ENCODE measurements at places on chromosomes 7 and 10. TPM values are rescaled to one million over a fixed set of nuclear protein-coding genes. Genes with fewer than 3 reads are reported as not detected.
A peak's percentile ranks its signal among the peaks of the same experiment; 100 is the strongest.

GRCh38 chr7:151808400-151809145 is 68.3 kb downstream of the PRKAG2 start:
- H3K27me3 ChIP-seq = no peaks in the 10 kb centered on the region
- DNase-seq = no peak
- peaks cover 12% of the 10 kb centered on the region for H3K36me3 ChIP-seq
- H3K4me3 ChIP-seq = no peak overlapping the region

GRCh38 chr7:69837387-69838068 is 239.3 kb downstream of the AUTS2 start:
- H3K4me3 ChIP-seq = no peak overlapping the region
- no peaks in the 10 kb centered on the region for H3K36me3 ChIP-seq
- no peaks in the 10 kb centered on the region for H3K27me3 ChIP-seq
- H3K27ac ChIP-seq = no peak overlapping the region
- no peaks in the 10 kb centered on the region for H3K4me1 ChIP-seq

- no peak overlapping the region for H3K4me3 ChIP-seq
- no peaks in the 10 kb centered on the region for H3K36me3 ChIP-seq
- DNase-seq = no peak
These were observed 1.3 kb upstream of the SCRN1 start for GRCh38 chr7:29990931-29991330.

DNA sequence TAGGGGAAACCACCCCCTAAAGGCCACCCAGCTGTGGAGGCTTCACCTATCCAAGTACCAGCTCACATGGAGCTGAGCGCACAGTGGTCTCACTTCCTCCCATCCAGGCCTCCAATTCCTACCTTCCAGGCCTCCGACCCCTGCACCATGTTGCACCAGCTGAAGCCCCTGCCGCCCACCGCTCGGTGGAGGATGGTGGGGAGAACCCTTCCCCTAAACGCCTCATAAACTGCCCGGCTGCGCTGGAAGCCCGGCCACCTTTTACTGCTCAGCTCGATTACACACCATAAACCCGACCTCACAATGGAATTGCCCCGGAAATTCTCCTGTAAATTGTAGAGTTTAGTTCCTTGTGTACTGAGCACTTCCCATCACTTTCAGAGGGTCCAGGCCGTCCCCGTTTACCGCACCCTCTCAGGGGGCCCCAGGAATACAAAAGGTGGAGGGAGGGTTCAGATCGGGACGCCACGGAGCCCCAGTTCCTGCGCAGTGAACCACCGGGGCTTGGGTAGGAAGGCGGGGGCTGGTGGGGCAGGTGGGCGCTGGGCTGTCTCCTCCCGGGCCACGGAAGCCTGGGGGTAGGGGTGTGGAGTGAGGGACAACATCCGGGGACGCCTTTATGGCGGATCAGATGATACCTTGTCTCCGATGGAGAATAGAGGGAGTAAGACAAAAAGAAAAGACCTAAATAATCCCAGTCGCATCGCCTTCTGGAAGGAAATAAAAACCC is 1.4 kb upstream of the HOXA7 start:
- H3K4me1 ChIP-seq = peaks cover 25% of the 10 kb centered on the region
- no peak overlapping the region for H3K27ac ChIP-seq
- no peak overlapping the region for H3K4me3 ChIP-seq
- no peaks in the 10 kb centered on the region for H3K36me3 ChIP-seq

DNA sequence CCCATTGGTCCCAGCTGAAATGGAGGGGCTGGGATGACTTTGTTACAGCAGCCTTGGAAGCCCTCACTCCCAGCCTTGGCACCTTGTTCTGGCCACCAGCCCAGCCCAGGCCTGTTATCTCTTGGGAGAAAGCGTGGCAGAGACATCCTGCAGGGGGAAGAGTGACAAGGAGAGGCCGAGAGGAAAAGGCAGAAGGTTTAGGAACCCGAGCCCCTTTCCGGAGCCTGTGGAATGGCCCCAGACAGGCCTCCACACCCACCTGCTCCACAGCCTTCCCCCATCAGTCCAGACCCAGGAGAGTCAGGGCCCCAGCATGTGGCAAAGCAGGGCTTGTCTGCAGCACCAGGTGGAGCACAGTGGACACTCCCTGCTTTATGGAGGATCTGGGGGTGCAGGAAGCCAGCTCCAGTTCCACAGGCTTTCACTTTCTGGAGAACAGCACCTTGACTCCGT is 24.1 kb upstream of the TRIM8 start:
- DNase-seq = no peak
- H3K27ac ChIP-seq = no peak overlapping the region
- H3K27me3 ChIP-seq = no peaks in the 10 kb centered on the region
- H3K36me3 ChIP-seq = no peaks in the 10 kb centered on the region
- H3K4me1 ChIP-seq = no peaks in the 10 kb centered on the region

- peaks cover 12% of the 10 kb centered on the region for H3K4me1 ChIP-seq
- H3K27ac ChIP-seq = peak overlapping the region; percentile 98
- H3K27me3 ChIP-seq = no peaks in the 10 kb centered on the region
- DNase-seq = peak; percentile 80
- peak overlapping the region; percentile 99 for H3K4me3 ChIP-seq
- no peaks in the 10 kb centered on the region for H3K36me3 ChIP-seq
These were observed 982 bp downstream of the SFXN3 start for GRCh38 chr10:101031796-101032636.

GRCh38 chr7:29851487-29851886 is 45.2 kb downstream of the WIPF3 start:
- H3K4me3 ChIP-seq = no peak overlapping the region
- no peak for DNase-seq
- H3K4me1 ChIP-seq = no peaks in the 10 kb centered on the region

GRCh38 chr7:47132471-47132870 is 449.4 kb downstream of the TNS3 start:
- H3K27me3 ChIP-seq = no peaks in the 10 kb centered on the region
- H3K4me3 ChIP-seq = no peak overlapping the region
- no peaks in the 10 kb centered on the region for H3K4me1 ChIP-seq
- DNase-seq = no peak
- H3K27ac ChIP-seq = no peak overlapping the region

DNA sequence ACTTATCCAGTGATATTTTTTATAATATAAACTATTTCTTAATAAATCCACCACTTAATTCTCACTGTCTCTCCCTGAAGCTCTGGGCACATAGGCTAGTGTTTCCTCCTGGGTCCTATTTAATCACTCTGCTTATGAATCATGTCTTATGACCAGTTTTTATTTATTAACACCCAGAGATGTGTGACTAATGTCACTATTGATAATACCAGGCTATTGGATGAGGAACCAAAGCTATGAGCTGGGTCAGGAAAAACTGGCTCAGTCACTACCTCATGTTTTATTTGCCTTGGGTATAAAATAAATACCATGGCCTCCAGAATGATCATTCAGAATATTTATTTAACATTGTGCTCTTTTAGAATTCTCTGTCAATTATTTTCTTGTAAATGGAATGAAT is 5.2 kb downstream of the SEMA3E start:
- H3K36me3 ChIP-seq = no peaks in the 10 kb centered on the region
- no peak overlapping the region for H3K4me3 ChIP-seq
- H3K4me1 ChIP-seq = no peaks in the 10 kb centered on the region

DNA sequence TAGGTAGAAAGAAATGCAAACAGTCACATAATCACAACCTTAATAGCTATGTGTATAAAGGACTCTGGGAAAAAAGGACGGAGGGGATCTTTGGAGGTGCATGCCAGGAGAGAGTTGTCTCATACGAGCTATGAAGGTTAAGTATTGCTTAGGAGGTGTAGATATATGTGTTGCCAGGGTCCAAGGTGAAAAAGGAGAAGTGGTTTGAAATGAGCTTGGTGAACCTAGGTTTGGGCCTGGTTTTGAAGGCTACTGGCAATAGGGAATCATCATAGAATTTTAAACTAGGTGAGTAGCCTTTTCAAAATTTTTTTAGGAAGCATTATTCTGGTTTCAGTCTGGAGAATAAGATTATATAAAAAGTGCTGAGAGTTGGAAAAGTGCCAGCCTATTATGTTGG is 336.8 kb downstream of the AUTS2 start:
- no peak overlapping the region for H3K27ac ChIP-seq
- DNase-seq = no peak
- no peak overlapping the region for H3K4me3 ChIP-seq
- H3K4me1 ChIP-seq = no peaks in the 10 kb centered on the region

GRCh38 chr7:40374575-40374974 is 239.8 kb downstream of the SUGCT start:
- H3K4me3 ChIP-seq = no peak overlapping the region
- no peaks in the 10 kb centered on the region for H3K27me3 ChIP-seq
- no peaks in the 10 kb centered on the region for H3K4me1 ChIP-seq
- DNase-seq = no peak
- H3K36me3 ChIP-seq = no peaks in the 10 kb centered on the region

Gene LRRC61
- 18.2 TPM for polyA plus RNA-seq

Gene KRIT1
- 24.0 TPM for polyA plus RNA-seq

Gene HERC4
- 21.2 TPM for polyA plus RNA-seq

Gene CYP26A1
- not detected for polyA plus RNA-seq

Measured in naive thymus-derived CD4-positive, alpha-beta T cell (primary cell).